ENCODE measurements at places on chromosomes 6 and 20.

- DNase-seq: no peak
Observed at GRCh38 chr6:105868823-105869460, 217.2 kb upstream of the PRDM1 start.

DNA sequence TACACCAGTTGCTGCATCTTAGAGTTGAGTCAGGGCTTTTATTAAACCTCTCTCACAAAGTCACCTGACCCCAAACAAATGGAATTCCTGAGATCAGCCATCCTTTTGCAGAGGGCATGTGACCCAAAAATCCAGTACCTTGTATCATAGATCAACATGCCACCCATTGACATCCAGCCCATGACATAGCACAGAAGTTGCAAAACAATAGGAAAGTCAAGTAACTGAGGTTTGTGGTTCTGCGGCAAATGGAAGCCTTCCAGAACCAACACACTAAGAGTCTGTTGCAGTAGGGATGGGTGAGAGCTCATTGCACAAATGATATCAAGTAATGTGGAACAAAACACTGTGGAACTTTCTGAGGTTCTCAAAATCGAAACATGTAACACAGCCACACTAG, 111.2 kb downstream of the PDE7B start:
- DNase-seq: no peak

DNA sequence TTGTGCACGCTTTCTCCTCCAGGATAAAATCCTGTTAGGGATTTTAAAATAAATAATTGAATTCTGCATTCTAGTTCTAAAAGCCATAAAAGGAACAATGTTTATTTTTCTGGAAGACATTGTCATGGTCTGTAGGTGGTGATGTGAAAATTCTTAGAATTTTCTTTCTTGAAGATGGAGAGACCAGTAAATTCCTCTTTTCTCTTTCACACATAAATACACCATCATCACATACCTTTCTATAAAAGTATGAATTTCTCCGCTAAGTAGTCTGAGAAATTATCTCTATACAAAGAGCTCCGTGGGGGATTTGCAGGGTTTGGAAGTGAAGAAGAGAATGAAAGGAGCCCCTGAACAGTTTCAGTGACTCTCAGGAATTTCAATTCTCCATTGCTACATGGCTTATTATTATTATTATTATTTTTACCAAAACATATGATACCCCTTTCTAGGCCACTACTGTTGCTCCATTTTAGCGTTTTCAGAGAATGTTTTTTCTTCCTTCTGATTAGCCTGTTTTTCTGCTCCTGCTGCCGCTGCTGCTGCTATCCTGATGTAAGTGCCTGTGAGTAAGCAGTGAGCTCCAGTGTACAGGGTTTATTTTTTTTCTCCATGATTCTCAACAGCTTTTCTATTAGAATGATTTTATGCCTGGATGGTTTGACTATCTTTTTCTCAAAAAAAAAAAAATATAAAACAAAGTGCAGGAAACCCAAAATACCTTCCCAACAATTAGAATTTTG, 145.8 kb downstream of the SAMD5 start:
- no peak for DNase-seq

DNA sequence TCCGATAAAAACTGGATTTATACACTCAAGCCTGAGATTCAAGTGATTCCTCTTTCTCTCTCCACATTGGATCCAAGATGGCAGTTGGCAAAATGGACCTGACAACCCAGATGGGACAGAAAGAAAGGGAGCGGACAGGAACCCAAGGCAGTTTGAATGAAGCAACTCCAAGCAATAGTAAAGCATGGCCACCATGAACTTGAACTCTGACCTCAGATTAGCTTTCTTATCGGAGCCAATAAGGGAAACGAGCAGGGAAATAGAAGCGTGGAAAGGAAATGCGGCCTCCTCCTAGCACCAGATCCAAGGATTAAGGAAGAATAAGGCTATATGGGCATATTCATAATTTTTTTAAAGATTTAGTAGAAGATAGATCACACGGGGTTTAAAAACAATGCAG, 213.4 kb upstream of the RIN2 start:
- no peak for DNase-seq

DNA sequence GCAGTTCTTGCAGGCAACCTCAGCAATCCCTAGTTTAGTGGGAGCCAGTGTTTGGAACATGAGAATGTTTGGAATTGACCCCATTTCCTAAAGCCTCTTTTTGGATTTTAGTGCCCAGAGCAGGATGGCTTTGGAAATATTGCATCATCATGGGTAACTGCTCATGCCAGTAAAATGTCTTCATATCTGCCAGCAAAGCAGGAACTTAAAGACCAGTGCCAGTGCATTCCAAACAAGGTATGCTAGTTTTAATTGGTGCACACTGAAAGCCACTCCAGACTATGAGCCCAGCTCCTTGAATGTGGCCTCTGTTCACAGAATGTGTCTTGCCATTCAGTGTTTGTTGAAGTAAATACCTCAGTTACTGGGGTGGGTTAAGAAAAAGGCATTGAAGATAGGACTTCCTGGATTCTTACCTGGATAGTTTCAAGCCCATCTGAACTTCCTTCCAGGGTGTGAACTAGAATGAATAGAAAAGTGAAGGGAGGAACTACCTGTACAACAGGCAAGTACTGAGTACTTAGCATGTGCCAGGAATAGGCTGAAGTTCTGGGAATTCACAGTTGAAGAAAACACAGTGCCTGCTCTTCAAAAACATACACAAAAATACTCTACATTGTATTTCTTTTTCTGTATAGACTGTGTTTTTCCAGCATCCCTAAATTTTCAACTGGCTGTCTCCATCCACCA, 70.5 kb downstream of the COL19A1 start:
- DNase-seq: no peak

DNA sequence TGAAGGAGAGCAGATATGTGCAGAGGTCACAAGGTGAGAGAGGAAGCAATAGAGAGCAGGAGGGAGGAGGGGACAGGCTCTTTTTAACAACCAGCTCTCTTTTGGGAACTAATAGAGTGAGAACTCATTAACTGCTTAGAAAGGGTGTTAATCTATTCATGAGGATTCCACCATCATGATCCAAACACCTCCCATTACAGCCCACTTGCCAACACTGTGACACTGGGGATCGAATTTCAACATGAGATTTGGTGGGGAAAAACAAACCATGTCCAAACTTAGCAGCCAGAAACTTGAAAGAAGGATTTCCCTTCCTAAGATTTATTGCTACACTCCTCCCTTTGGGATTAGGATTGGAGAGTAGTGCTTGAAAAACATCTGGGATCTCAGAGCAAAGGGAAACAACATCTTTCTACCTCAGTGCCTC, 135.5 kb upstream of the PLCB4 start:
- DNase-seq: no peak

GRCh38 chr6:49284180-49284579, 178.9 kb downstream of the MMUT start:
- no peak for DNase-seq

- peak; percentile 70 for DNase-seq
Observed at GRCh38 chr6:10248378-10248843, 166.5 kb downstream of the TFAP2A start.

- no peak for DNase-seq
Observed at GRCh38 chr20:63651942-63652191, 1.4 kb downstream of the STMN3 start.

DNA sequence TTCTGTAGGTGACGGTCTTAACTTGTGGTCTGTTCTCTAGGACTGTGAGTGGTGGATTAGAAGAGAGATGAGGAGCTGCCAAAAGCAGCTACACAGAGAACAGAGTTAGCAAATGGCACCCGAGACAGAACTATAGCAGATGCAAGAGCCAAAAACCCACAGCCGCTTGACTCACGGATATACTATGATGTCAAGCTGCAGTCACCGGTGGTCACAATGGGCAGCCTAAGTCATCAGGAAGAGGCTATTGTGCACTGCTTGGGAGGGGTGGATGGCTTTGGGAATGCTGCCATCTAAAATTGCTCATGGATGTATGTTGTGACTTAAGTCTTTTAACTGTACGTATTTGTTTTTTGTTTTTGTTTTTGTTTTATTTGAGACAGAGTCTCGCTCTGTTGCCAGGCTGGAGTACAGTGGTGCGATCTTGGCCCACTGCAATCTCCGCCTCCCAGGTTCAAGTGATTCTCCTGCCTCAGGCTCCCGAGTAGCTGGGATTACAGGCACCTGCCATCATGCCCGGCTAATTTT, at the start of gene GTSF1L:
Gene GTSF1L (minus strand): TSS at position 192 of the 528 bp plus-strand sequence. CDS start 308 bp downstream, outside the sequence.
- no peak for DNase-seq

DNA sequence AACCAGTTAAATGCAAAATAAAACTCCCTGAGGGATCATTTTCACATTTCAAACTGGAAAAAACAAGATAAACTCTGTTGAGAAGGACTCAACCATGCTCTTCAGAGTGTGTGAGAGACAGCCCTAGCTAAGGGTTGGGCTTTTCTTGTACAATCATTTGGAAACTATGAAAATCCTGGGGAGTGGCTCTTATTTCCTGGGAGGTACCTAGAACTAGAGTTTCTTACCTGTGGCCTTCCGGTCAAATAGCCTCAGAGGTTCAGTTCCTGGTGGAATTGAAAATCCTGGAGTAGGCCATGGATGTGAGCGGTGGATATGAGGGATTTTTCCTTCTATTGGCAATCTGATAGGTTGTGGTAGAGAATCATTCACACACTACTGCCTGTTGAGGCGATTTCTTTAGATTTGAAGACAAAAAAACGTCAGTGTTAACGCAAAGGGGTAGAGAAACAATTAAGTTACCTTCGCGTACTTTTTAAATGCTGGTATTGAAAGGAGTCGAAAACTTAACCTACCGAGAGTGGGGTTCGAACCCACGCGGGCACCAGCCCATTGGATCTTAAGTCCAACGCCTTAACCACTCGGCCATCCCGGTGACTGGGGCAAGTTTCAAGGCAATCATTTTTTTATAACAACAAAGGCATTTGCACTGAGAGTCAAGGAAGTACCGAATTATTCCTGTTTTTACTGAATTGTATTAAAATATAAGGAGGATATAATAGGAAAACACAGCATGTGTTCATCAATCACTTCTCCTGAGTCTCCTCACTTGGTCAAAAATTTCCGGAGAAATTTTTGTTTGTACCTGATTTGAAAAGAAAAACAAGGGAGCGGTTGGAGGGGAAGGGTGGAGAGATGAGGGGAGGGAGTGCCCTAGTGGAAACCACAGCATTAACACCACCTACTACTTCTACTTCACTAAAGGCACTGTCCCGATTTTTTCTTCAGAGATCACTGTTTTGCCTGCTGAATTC, 191.3 kb downstream of the OR2B2 start:
- DNase-seq: no peak

DNA sequence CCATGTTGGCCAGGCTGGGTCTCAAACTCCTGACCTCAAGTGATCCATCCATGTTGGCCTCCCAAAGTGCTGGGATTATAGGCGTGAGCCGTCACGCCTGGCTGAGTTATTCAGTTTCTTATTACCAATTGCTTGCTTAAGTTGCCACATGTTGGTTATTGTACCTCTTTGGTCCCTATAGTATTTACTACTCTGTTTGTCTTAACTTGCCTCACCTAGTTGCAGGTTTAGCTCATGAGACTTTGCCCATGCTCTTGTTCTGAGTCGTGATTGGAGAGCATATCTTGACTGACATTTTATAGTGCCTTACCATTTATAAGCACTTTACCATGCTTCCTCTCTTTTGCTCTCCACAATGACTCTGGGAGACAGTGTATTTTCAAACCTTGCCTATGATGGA, 134.2 kb upstream of the HDGFL1 start:
- DNase-seq: no peak

- no peak for DNase-seq
Observed at GRCh38 chr6:158865769-158866168, 46.6 kb upstream of the EZR start.

DNA sequence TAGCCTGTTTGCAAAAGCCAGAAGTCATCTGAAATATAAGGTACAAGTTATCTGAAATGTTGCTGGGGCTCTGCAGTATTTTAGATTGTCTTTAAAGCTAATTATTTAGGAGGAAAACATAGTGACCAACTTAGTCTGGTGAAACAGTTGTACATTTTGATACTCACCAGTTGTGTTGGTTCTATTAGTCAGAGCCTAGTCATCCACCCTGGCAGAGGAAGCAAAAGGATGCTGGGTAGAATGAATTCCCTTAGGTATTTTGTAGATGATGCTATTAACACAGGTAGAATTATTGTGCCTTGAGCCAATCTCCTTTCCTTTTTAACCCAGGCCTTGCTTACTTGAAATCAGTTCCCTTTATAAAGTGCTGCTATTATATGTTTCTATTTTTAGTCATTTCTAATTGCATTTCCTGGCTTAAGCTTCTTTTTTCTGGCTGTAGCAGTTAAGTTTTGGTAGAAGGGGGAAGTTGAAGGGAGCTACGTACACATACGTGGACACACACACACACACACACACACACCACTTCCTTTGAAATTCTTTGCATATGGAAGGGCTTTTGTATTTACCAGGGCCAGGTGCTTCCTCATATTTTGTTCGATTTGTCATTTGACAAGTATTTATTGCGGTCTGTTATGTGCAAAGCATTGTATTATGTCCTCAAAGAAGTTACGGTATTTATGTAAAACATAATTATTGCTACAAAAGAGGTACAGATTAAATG, 82.4 kb downstream of the RTN4IP1 start:
- DNase-seq: no peak

DNA sequence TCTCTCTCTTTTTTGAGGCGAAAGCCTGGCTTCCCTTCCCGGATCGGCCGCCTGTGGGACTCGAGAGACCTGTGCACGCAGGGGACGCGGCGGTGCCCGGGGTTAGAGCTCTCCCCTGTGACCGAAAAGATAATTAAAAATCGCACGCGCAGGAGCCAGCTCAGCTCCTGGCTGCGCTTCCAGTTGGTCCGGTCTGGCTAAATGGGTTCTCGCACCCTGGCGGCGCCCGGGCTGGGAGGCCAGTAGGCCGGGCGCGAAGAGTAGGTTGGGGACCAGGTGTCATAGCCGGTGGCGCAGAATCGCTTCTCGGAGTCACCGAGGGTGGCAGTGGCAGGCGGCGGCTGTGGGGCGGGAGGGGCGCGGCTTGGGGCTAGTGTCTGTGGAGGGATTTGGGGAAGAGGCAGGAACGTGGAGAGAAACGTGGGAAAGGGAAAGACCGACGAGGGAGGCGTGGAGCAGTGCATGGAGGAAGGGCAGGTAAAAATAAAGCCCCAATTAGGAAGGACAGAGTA, 41.9 kb upstream of the SUPT3H start:
- DNase-seq: no peak

DNA sequence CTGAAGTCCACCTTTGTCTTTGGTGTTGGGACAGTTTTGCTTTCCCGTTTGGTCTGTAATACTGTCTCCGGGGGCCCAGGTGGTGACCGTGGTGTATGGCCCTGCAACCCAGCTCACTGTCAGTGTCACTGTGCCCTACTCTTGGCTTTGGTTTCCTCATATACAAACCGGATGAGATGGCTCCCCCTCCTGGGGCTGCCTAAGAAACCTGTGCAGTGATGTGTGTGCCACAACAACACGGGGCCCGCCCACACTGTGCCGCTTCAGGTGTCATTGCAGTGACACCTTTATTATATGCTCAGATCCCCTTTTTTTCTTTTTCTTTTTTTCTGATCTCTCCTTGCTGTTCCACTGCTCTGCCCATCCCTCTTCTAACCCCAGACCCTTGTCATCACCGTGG, 73.9 kb downstream of the RAMACL start:
- DNase-seq: no peak

GRCh38 chr6:87658516-87658915, 43.5 kb downstream of the AKIRIN2 start:
- DNase-seq: no peak

Data from BJ (cell line).